Colonic mucosa (tissue), 4 donors: ENCODE measurements at places on chromosomes 2 and 18.

DNA sequence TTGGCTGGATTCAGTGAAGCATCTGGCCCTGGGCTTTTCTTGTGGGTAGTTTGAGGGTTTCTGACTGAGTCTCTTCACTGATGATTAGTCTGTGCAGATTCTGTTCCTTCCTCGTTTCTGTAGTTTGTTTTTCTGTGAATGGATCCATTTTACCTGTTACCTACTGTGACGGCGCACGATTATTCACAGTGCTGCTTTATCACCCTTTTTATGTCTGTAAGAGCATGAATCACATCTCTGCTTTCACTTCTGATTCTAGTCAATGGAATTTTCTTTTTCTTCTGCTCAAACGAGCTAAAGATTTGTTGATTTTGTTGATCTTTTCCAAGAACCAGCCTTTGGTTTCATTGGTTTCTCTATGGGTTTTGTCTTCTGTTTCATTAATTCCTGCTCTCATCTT, 60.8 kb downstream of the SLC66A2 start:
- H3K36me3 ChIP-seq = no peaks in the 10 kb centered on the region
- H3K27me3 ChIP-seq = no peaks in the 10 kb centered on the region
- H3K27ac ChIP-seq = no peak overlapping the region
- H3K4me1 ChIP-seq = no peaks in the 10 kb centered on the region
- H3K4me3 ChIP-seq = no peak overlapping the region
- DNase-seq = no peak

- no peaks in the 10 kb centered on the region for H3K36me3 ChIP-seq
- no peak overlapping the region for H3K4me3 ChIP-seq
- DNase-seq = no peak
- H3K4me1 ChIP-seq = no peaks in the 10 kb centered on the region
Measured at GRCh38 chr2:60976875-60977561, 40.5 kb upstream of the PEX13 start.

DNA sequence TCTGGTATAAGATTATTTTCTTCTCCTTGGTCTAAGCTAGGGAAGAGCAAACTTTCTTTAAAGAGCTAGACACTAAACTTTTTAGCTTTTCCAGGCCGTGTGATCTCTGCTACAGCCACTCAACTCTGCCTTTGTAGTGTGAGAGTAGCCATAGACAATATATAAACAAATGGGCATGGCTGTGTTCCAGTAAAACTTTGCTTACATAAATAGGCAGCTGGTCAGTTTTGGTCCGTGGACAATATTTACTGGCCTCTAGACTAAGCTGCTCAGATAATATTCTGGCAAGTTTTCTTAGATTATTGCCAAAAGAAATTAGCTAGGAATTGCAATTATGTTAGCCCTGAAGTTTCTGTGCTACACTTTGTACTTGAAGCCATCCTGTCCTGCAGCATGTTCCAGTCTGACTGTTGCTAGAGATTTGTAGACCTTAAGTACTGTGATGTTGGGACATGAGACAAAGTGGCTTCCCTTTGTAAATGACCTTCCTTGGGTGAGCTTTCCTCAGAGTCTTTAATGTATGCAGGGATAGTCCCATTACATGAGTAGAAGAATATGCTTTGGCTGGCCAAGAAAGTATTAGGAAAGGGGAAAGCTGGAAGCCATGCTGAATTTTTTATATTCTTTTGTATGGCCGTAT, 126.9 kb downstream of the SOX11 start:
- no peak overlapping the region for H3K4me3 ChIP-seq
- no peak overlapping the region for H3K27ac ChIP-seq
- no peaks in the 10 kb centered on the region for H3K4me1 ChIP-seq
- no peaks in the 10 kb centered on the region for H3K27me3 ChIP-seq
- no peak for DNase-seq
- H3K36me3 ChIP-seq = no peaks in the 10 kb centered on the region

DNA sequence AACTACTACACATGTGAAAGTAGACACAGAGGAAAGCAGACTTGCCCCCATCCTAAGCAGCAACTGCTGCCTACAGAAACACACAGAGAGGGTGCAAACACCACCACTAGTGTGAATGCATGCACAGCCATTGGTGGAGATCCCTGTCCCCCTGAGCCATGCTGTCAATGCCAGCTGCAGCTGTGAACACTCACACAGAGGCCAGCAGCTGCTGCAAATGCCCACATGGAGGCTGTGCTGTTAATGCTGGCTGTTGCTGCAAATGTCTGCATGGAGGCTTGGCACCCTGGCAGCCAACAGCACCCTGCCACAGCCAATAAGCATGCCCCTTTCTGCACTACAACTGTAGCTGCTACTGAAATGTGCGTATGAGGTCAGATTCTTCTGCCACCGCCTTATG, 355.0 kb downstream of the LNPK start:
- no peaks in the 10 kb centered on the region for H3K36me3 ChIP-seq
- no peaks in the 10 kb centered on the region for H3K4me1 ChIP-seq
- H3K4me3 ChIP-seq = no peak overlapping the region
- no peak overlapping the region for H3K27ac ChIP-seq

GRCh38 chr2:233252227-233252626, 754 bp downstream of the ATG16L1 start:
- peak overlapping the region; percentile 82 for H3K27ac ChIP-seq
- peaks cover 16% of the 10 kb centered on the region for H3K4me1 ChIP-seq
- H3K4me3 ChIP-seq = peak overlapping the region; percentile 88
- DNase-seq = no peak

DNA sequence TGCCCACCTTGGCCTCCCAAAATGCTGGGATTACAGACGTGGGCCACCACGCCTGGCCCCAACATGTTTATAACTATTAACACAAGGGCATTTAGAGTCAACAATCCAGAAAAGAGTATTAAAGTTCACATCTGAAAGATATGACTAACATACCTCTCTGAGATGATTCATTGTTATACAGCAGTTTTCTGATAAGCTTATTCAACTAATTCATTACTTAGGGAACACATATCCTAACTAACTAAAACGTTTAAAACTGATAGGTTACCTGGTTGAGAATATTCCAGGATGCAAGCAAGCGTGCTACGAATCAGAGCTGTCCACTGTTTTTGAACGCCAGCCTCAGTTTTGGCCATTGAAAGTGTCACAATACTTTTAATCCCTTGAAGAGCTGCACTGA, 34.0 kb upstream of the STRN start:
- no peaks in the 10 kb centered on the region for H3K4me1 ChIP-seq
- H3K36me3 ChIP-seq = no peaks in the 10 kb centered on the region
- H3K27ac ChIP-seq = peak overlapping the region; percentile 28
- H3K4me3 ChIP-seq = no peak overlapping the region

DNA sequence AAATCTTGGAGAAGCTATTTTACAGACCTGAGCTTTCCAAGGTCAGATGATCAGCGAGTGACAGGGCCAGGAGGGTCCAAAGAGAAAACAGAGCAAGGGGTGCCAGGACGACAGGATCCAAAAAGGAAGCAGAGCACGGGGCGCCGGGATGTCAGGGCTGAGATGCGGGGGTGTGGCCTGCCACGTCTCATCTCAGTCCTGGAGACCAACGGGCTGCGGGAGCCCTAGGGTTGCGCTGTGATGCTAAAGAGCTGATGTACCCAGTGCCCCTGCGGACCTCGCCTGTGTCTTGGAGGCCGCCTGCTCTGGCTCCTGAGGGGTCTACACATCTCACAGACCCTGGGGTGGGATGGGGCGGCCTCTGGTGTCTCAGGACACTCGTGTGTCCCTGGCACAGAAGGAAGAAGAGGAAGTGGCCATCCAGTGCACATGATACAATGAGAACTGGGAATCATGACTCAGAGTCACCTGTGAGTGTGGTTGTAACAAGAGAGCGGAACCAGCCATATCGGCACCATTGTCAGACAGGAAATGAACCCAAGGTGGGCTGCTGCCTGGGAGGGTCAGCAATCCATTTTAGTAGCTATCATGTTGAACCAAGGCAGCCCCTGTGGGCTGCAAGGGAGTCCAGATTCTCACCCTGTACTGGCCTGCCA, 97.8 kb downstream of the MYT1L start:
- H3K27ac ChIP-seq = no peak overlapping the region
- H3K4me3 ChIP-seq = no peak overlapping the region
- H3K27me3 ChIP-seq = no peaks in the 10 kb centered on the region

DNA sequence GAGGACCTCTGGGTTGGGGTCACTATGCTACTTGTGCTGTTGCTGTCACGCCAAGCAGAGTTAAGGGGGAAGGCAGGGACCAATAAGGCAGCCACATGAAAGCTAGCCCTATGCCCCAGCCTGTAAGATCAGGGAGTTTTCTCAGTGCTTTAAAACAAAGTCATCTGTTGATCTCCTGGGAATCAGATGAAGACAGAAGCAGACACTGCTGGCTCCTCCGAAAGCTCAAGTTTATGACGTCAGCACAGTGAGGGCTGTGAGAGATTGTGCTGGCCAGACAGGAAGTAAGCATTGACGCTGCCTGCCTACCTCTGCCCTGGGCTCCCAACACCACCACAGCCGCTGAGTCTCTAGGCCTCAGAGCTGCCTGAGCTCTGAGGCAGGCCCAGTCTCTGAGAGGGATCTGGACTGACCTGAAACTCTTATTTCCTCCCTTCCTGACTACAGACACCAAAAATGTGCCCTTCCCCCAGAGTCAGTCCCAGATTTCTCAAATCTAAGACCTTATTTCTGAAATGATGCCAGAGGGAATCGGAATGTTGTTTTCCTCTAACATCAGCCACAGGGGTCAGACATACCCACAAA, 118.1 kb upstream of the EPAS1 start:
- no peaks in the 10 kb centered on the region for H3K36me3 ChIP-seq
- H3K27me3 ChIP-seq = no peaks in the 10 kb centered on the region
- H3K4me3 ChIP-seq = no peak overlapping the region
- H3K27ac ChIP-seq = peak overlapping the region; percentile 32

- H3K27ac ChIP-seq = peak overlapping the region; percentile 85
- H3K27me3 ChIP-seq = no peaks in the 10 kb centered on the region
- no peak for DNase-seq
- H3K4me3 ChIP-seq = no peak overlapping the region
Measured at GRCh38 chr2:157256626-157257025, 879 bp upstream of the GALNT5 start.

GRCh38 chr2:43605079-43605655, 9.3 kb upstream of the THADA start:
- H3K4me1 ChIP-seq = no peaks in the 10 kb centered on the region
- H3K27me3 ChIP-seq = no peaks in the 10 kb centered on the region
- H3K36me3 ChIP-seq = no peaks in the 10 kb centered on the region
- no peak overlapping the region for H3K27ac ChIP-seq
- no peak overlapping the region for H3K4me3 ChIP-seq
- no peak for DNase-seq

DNA sequence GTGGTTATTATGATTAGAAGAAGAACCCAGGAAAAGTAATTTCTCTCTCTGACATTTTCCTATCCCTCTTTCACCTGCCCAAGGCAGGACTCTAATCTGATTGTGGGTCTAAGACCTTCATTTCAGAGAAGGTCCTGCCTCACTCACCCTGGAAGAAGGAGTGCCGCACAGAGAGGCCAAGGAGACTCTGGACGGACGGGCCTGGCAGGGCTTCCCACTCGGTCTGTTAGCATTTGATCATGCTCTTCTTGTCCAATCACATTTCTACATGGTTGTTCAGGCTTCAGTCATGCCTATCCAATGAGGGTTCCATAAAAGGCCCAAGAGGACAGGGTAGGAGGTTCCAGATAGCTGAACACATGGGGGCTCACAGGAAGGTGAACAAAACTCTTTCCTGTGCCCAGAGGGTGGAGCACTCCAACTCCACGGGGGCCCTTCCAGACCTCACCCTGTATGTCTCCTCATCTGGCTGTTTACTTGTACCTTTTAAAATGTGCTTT, 27.0 kb downstream of the ZNF892 start:
- no peak overlapping the region for H3K27ac ChIP-seq
- no peaks in the 10 kb centered on the region for H3K4me1 ChIP-seq
- DNase-seq = no peak

- H3K4me1 ChIP-seq = no peaks in the 10 kb centered on the region
- DNase-seq = no peak
- H3K27me3 ChIP-seq = no peaks in the 10 kb centered on the region
- no peak overlapping the region for H3K27ac ChIP-seq
Measured at GRCh38 chr2:12617366-12617765, 99.4 kb upstream of the TRIB2 start.

GRCh38 chr2:208015475-208015874, 9.9 kb downstream of the PLEKHM3 start:
- no peaks in the 10 kb centered on the region for H3K27me3 ChIP-seq
- H3K4me3 ChIP-seq = no peak overlapping the region
- no peak for DNase-seq

GRCh38 chr18:75350512-75350839, 77.0 kb downstream of the SMIM21 start:
- peak overlapping the region; percentile 55 for H3K27ac ChIP-seq
- no peaks in the 10 kb centered on the region for H3K27me3 ChIP-seq
- peak; percentile 36 for DNase-seq
- H3K36me3 ChIP-seq = no peaks in the 10 kb centered on the region

- no peak overlapping the region for H3K27ac ChIP-seq
- no peaks in the 10 kb centered on the region for H3K36me3 ChIP-seq
- no peak for DNase-seq
- no peaks in the 10 kb centered on the region for H3K4me1 ChIP-seq
- H3K4me3 ChIP-seq = no peak overlapping the region
Measured at GRCh38 chr2:234564699-234565098, 67.8 kb upstream of the ARL4C start.

GRCh38 chr2:210954386-210954907, 398.0 kb downstream of the CPS1 start:
- no peak for DNase-seq
- no peak overlapping the region for H3K4me3 ChIP-seq
- no peak overlapping the region for H3K27ac ChIP-seq
- no peaks in the 10 kb centered on the region for H3K4me1 ChIP-seq
- no peaks in the 10 kb centered on the region for H3K36me3 ChIP-seq

DNA sequence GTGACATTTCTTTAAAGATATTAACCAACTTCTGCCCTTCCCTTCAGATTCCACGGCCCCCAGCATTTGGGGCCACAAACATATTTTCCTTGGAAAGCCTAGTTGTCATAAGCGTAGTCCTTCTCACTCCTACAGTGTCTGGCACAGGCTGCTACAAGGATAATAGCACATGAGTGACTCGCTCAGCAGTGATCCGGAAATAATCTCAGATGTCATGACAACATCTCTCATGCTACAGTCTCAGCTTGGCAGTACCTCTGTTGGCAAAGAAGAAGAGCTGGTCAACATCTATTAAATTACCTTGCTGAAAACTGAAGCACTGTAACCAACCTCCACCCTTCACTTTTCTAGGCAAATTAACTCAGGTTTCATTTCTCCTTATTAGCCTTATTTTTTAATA, 351.7 kb downstream of the RAD51AP2 start:
- H3K36me3 ChIP-seq = no peaks in the 10 kb centered on the region
- H3K27me3 ChIP-seq = no peaks in the 10 kb centered on the region
- no peak for DNase-seq
- no peak overlapping the region for H3K4me3 ChIP-seq

DNA sequence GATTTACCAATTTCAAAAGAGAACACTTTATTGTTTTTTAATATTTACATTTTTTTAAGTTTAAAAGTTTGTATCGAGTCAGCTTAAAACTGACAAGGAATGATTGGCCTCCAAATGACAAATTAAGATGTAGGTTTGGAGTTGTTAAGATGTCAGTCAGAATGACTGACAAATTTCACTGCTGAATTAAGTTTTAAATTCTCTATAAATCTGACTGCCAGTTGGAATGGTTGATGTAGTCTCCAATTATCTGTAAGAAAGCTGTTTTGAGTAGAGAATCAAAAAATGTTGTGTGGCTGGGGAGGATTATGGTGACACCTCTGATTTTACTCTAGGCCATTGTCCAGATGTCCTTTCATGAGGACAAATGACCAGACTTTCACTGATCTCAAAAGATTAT, 165.3 kb upstream of the CDH20 start:
- DNase-seq = no peak
- H3K36me3 ChIP-seq = no peaks in the 10 kb centered on the region
- H3K27ac ChIP-seq = no peak overlapping the region

- DNase-seq = no peak
- H3K27me3 ChIP-seq = no peaks in the 10 kb centered on the region
- no peaks in the 10 kb centered on the region for H3K4me1 ChIP-seq
- H3K36me3 ChIP-seq = no peaks in the 10 kb centered on the region
- H3K4me3 ChIP-seq = no peak overlapping the region
- no peak overlapping the region for H3K27ac ChIP-seq
Measured at GRCh38 chr2:95012881-95013550, 12.5 kb upstream of the MAL start.
